Fibroblast of the aortic adventitia (primary cell): ENCODE measurements at places on chromosomes 2 and 18.
A peak's percentile ranks its signal among the peaks of the same experiment; 100 is the strongest.

- no peak for DNase-seq
These were observed 3.0 kb upstream of the STK17B start for GRCh38 chr2:196174404-196174803.

- peak; percentile 86 for DNase-seq
These were observed 98.6 kb downstream of the CAPN13 start for GRCh38 chr2:30708491-30709290.

DNA sequence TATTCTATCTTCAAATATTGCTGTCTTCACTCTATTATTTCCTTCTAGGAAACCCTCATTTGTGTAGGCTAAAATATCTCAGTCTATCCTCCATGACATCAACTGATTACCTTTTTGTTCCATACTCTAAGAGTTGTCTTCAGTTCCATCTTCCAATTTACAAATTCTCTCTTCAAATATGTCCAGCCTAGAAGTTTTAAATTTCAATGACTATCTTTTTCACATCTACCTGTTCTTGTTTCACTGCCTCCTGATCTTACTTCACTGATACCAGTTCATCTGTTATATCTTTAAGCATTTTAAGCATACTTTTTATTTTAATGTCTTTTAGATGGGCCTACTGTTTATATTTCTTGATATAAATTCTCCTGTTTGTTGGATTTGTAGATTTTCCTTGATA, 53.6 kb upstream of the COX7A2L start:
- DNase-seq, result no peak

DNA sequence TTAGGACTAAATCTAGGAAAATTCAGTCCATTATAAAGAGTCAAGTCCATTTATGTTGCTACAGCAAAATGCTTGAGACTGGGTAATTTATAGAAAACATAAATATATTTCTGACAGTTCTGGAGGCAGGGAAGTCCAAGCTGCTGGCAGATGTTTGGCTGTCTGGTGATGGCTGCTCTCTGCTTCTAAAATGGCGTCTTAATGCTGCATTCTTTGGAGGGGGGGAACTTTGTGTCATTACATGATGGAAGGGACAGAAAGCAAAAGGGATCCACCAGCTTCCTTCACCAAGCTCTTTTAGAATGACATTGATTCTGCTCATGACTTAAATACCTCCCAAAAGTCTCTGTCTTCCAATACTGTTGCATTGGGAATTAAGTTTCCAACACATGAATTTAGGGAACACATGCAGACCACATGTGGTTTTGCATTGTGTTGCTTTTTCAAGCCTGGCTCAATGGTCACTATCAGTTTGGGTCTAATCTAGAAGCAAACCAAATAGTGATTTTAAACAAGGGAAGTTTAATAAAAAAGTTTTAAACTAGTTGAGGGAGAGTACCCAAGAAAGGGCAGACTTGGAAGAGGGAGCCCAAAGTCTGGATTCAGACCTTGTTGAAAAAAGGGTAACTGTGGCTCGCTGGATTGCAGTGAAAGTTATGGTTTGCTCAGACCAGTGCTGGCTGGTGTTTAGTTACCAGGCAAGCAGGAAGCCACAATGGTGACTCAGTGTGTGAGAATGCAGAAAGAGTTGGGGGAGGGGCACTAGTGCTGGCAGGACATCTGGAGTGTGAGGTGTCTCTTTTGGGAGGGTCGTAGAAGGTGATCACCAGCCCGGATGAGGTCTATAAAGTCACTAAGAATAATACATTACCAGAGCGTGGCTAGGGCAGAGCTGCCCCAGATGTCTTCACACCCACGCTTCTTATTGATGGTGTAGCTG, 30.8 kb downstream of the C18orf54 start:
- DNase-seq, result peak; percentile 73

DNA sequence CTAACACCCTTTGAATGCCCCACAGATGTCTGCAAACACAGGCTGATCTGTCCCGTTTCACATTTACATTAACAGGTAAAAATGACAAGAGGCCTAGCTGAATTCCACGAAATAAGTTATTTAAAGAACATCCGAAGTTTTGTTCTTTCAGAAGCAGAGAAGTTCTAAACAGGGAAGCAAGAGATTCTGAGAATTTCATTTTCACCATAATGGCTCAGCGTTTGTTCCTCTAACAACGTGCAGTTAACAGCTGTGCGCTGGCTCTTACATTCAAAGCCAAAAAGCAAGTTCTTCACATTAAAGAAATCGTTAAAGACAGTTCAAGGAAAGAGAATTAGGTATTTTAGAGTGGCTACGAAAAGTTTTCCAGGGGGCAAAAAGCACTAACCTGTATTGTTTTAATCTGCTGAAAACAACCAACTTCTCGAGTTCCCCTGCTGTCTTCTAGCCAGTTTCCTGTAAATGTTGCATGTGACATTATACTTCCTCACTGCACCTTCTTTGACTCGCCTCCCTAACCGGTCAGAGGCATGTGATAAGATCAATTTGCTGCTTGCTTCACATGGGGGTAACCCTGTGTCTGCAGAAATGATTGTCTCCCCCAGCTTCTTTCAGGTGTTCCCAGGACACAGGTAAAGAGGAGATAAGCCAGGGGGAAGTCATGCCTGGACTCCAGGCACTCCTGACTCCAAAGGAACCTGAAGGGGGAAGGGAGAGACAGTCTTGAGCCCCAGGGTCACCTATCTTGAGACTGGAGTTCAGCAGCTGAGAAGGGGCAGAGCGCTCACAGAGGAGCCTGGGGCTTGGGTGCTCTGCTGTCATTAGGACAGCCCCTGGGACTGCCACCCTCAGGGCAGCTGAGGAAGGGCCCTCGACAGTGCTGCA, 36.8 kb upstream of the WIPF1 start:
- DNase-seq, result peak; percentile 37

- DNase-seq, result no peak
These were observed 368.9 kb upstream of the HS6ST1 start for GRCh38 chr2:128687565-128687964.

GRCh38 chr2:200264631-200265030, 41.9 kb upstream of the SPATS2L start:
- DNase-seq, result no peak

DNA sequence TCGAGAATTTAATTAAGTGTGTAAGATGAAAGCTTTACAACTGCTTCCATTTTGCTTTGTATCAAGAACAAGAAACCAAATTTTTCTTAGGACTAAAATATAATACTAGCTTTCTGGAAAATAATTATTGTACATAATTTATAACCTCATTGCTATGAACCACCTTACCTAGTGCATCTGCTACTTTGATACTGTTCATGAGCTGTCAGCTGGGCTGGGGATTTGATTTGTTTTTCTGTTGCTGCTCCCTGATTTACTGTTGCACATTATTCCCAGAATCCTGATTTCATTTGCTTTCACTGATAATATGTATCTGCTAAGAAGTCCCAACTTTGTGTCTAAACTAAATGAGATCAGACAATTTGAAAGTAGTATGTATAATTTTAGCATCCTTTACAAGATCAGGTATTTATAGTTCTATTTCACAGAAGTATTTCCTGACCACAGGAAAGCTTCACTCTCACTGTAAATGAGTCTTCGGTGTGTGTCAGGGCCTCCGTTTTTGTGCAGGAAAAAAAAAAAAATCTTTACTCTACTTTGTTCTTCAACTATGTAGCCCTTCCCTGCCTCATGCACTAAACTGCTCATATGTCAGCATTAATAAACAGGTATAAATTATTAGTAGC, 105.6 kb upstream of the CCDC150 start:
- DNase-seq, result no peak

- peak; percentile 63 for DNase-seq
These were observed 160.4 kb downstream of the NUP35 start for GRCh38 chr2:183284606-183285005.

GRCh38 chr2:218221000-218221399, 4.0 kb downstream of the ARPC2 start:
- DNase-seq, result no peak

DNA sequence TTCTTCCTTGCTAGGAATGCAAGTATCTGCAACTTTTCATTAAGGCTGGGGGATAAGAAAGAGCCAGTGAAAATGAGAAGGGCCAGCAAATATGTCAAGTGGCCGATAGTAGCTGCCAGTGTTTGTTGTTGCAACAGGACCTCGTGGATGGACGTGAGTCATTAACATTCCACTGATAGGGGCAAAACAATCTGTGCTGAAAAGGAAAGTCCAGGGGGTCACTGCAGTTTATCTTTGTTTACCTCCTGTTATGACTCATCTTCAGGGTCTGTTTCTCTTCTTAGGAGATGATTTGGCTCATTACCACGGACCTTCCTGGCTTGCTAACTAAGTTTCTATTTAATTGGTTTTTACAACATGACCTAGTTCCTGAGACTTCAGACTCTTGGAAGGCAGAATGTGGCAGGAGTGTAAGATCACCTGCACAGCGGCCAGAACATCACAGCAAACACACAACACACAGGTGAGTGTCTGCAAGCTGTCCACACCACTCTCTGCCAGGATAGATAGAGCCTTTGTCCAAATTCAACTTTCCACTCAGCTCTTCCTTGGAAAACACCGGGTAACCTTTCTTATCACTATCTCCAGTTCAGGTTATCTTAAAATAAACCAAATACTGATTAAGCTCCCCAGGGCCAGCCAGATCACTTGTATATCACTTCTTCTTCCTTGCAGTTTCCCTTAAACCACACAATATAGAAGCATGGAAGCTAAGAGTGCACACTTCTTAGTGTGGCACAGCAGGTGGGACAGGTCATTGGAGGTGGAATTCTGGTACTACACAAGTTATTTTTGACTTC, 157.5 kb upstream of the LMAN1 start:
- peak; percentile 97 for DNase-seq

DNA sequence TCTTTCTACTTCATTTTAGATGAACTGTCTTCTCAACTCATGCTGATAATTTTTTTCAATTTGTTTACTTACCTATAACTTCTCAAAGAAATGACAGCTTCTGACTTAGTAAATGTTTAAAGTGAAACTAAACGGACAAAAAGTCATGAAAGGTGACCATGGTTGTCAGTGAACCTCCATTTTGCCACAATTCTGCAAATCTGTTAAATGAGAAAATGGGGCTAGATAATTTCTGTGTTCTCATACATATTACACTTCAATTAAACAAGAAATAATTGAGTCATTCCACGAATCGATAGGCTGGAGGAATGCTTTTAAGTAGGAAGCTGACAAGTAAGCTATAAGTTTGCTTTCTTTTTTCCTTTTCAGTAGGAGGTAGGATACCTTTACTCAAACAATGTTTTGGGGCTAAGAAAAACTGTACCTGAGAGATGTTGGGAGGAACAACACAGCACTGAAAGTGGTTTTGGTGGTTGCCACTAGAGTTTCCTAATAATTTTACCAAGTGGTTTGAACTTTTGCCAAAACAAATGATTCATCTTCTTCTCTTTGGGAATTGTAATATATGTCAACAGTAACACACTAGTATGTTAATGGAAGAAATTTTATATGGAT, 17.1 kb downstream of the DYNAP start:
- DNase-seq, result peak; percentile 21

- DNase-seq, result peak; percentile 39
These were observed 179.7 kb downstream of the ACKR3 start for GRCh38 chr2:236749346-236749745.

- no peak for DNase-seq
These were observed 172.8 kb downstream of the MGAT5 start for GRCh38 chr2:134426721-134427120.

DNA sequence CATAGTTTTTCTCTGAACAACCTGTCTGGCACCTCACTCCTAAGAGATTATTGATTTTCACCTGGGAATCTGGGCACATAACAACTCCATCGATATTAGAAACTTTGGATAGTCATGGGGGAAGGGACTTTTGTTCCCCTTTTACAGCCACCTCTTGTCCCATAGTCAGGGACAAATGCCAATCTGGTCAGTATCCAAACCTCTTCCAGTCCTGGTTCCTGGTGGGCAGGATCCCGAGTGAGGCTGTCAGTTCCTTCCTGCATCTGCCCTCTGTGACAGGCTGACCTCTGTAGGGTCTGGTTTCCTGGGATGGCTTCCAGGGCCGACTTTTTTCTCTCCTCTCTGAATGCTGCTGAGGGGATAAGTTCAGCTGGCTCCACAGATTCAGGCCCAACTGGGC, 11.0 kb downstream of the KIF5C start:
- no peak for DNase-seq

- DNase-seq, result no peak
These were observed 15.4 kb downstream of the HS6ST1 start for GRCh38 chr2:128303095-128303791.

GRCh38 chr2:25497918-25498407, 156.2 kb upstream of the DNMT3A start:
- no peak for DNase-seq

DNA sequence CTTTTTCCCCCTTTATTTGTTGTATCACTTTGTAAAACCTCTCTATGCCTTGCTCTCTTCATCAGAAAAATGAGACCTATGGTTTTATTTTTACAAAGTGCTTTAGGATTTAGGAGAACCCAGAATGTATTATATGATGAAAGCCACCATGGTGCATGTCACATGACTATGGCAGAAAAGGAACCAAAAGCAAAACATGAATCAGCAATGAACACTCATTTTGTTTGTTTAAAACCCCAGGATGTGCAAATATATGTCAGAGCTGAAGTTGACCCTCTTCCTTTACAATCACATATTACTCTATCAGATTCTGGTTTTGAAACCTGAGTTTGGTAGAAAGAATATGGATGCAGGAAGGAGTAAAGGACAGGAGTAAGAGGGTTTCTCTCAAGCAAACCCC, 70.0 kb downstream of the FIGN start:
- DNase-seq, result no peak

GRCh38 chr2:172993931-172994717, 81.5 kb upstream of the MAP3K20 start:
- DNase-seq, result no peak

DNA sequence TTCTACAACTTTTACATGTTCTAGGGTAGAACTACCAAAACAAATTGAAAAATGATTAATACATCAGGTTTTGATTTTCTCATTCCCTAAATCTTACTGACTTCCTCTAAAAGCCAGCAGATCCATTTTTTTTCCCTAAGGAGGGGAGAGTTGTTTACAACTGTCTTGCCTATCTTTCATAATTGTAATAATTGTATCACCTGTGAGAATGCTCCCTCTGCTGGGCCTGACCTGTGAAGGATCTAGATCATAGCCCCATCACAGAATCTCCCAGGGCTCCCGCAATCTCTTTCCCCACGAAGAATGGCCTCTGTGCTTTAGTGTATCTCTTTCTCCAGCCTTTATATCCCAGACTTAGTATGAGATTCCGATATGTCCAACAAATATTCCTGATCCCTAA, 9.1 kb downstream of the LOXL3 start:
- no peak for DNase-seq

DNA sequence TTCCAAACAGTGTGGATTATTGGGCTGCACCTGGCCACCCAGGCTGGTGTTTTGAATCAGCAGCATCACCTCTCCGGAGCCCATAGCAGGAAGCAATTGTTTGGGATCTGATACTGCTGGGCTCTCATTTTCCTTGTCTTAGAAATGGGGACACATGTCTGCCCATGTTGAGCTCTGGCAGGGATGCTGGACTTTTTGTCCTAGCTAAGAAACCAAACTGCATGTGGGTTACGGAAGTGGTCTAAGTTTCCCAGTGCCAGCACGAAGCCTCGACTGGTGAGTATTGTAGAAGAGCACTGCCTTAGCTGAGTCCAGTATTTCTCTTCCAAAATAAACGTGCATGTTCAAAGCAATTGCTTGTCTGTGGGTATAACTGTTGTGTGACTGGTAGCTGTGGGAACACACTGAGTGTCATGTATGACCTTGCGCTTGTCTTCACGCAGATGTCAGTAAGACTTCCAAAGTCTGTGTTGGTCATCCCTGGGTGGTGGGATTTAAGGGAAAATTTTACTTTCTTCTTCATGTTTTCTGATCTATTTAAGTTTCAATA, 43.6 kb downstream of the SH3RF3 start:
- DNase-seq, result no peak

- no peak for DNase-seq
These were observed 244.9 kb upstream of the ZSWIM2 start for GRCh38 chr2:187093771-187094412.
